ENCODE measurements at places on chromosomes 2 and 18.

- no peak for DNase-seq
Observed at GRCh38 chr2:64581777-64582539, 57.8 kb downstream of the AFTPH start.

GRCh38 chr2:130135692-130136541 is 6.9 kb upstream of the POTEF start:
- DNase-seq: no peak

DNA sequence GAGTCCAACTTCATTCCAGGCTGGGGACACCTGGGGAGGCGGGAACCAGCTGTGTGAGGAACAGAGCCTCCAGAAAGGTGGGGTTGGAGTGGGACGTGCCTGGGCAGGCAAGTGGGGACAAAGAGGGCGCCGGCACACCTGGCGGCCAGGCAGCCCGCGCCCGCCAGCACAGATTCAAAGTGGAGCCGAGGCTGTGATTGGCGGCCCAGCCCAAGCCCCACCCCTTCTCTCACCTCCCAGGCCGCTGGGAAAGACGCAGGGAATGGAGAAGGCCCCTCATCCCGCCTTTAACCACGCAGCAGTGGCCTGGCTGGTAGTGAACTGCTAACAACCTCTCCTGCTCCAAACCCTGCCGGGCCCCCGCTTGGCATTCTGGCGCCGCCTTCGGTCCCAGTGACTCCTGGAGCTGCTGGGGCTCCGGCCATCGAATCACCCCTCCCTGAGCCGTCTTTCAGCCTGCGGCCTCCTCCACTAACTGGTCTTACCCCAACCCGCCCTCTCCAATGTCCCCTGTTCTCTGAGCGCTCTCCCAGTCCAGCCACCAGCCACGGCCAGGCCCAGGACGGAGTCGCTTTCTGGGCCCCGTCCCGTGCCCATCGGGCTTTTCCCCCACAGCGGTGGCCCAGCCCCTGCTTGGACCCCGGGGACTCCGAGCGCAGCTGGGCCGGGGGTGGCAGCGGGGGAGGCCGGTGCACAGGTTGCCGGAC is 27.9 kb upstream of the PTMA start:
- no peak for DNase-seq

- no peak for DNase-seq
Observed at GRCh38 chr2:10623776-10624175, 66.0 kb downstream of the NOL10 start.

DNA sequence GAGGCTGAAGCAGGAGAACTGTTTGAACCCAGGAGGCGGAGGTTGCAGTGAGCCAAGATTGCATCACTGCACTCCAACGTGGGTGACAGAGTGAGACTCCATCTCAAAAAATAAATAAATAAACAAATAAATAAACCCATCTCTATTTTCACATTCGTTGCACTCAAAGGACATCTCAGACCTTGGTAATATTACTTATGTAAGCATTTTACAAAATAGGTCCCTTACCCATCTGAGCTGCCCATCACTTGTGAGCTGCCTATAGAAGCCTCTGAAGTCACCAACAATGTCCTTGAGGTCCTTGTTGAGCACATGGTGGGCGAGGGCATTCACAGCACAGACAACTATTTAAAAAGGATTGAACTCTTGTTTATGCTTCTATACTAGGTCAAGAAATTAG is 15.4 kb downstream of the ENOSF1 start:
- no peak for DNase-seq

DNA sequence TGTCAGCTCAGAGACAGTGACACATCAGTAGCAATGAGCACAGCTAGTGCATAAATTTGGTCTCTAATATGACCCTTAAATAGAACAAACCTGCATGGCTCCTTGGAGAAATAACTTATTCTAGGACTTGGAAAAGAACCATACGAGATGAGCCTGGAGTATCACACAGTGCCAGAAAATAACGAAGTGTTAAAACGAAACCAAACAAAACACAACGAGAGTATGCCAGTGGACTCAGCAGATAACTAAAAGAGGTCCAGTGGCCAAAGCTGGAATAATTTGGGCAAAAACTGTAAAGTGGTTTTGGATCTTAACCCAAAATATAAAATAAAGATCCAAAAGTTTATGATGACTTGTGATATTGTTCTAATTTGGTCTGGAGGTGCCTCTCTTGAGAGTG is 1599.0 kb upstream of the LRRTM1 start:
- no peak for DNase-seq

GRCh38 chr2:144548532-144549191 is 28.7 kb upstream of the ZEB2 start:
- no peak for DNase-seq

DNA sequence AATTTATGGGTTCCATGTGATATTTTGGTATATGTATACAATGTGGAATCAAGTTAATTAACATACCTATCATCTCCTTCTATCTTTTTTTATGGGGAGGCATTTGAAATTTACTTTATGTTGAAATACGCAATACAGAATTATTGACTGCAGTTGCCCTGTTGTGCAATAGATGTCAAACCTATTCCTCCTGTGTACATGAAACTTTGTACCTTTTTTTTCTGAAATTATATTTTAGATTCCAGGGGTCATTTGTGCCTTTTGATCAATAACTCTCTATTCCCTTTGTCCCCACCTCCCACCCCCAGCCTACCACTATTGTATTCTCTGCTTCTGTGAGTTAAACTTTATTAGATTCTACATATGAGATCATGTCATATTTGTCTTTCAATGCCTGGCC is 369.9 kb downstream of the FSIP2 start:
- DNase-seq: no peak

- DNase-seq: no peak
Observed at GRCh38 chr2:239152916-239153305, 247.9 kb downstream of the HDAC4 start.

DNA sequence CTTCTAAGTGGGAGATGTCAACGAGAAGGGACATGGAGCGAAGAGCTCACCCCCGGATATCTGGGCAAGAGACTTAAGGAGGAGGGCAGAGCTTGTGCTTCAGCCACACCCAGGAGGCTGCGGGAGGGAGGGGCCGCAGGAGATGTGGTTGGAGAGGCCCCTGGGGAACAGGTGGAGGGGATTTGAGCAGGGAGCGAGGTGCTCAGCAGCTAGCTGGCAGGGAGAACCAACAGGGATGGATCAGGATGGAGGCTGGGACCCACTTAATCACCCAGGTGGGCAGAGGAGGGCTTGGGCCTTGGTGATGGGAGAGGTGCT is 78.3 kb downstream of the MBP start:
- no peak for DNase-seq

DNA sequence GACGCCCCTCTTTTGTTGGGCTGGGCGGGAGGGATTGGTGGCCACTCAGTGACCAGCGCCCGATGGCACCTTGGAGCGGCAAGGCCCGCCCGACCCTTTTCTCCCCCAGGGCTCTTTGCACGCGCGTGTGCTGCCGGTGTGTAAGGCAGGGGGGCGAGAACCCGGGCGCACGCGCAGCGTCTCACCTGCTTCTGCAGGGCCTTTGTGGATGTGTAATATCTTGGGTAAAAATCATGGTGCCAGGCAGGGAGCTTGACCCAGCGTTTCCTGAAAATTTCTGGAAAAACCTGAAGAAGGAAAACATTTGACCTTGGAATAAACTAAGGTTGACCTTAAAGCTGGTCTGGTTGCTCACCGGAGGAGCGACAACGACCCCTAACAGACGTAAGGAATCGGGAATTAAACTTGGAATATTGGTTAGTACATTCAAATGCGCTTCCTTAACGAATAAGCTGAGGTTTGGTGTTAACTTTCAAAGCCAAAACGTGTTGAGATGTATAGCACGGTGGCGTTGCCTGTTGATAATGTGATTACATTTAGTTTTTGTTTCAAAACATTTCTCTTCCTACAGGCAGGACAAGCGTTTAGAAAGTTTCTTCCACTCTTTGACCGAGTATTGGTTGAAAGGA is 438 bp downstream of the HSPE1 start:
- DNase-seq: no peak

- DNase-seq: no peak
Observed at GRCh38 chr18:3380384-3380961, 69.5 kb upstream of the TGIF1 start.

DNA sequence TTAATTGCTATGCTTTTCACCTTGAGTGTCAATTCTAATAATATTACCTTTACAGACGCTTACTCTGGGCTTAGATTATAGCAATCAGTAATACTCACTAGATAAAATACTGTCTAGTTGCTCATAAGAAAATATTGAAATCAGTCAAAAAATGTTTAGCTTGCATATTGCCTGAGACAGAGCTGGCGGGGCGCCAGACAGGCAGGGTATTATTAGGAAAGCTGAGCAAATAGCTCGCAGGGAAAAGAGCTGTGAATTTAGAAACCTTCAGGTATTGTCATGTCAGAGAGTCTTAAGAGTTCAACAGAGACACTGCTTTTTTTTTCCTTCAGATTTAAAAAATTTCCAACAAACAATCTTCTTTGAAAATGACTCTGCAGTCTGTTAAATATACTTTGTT is 118.4 kb downstream of the MEIS1 start:
- DNase-seq: peak; percentile 10

- DNase-seq: no peak
Observed at GRCh38 chr2:98502556-98503335, 58.1 kb downstream of the INPP4A start.

DNA sequence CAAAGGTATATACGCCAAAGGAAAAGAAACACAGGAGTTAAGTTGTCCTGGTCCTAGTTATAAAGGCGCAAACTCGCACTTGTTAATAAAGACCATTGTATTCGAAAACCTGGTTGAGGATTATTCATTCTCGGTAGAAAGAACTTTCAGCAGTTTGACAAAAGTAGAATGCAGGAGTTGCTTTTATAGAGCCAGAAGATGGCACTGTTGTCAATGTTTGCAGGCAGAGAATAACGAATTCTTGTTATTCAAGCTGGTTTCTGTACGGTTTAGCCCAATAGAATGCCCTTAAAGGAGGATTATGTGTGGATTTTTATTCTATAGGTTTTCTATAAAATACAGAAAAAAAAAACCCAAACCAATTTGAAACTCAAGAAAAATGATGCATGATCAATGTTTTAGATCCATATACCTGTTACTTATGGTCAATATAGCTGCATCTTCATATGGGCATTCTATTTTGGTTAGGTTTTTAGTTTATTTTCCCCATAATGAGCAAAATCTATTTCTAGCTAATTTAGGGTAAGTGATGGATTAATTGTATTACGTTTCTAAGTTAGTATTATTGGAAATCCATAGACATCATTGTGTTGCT is 510.3 kb downstream of the PLCL1 start:
- peak; percentile 42 for DNase-seq

- DNase-seq: no peak
Observed at GRCh38 chr2:159713631-159714246, 1.4 kb downstream of the MARCHF7 start.

DNA sequence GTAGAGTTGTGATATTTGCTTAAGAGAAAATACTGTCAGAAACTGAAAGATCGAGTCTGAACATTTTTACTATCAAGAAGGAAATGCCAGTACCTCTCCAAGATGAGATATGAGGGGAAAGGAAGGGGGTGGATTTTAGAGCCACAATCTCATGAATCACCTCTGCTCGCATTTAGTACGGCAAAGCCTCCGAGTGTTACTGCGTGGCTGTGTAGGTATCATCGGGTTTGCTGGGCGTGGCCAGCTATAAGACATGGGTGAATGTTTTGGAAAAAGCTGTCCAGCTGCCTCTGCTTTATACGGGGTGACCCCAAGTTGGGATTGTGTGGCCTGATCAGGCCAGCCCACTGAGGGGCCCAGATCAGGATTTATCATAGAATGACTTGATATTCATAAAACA is 826.4 kb downstream of the SOCS6 start:
- no peak for DNase-seq

DNA sequence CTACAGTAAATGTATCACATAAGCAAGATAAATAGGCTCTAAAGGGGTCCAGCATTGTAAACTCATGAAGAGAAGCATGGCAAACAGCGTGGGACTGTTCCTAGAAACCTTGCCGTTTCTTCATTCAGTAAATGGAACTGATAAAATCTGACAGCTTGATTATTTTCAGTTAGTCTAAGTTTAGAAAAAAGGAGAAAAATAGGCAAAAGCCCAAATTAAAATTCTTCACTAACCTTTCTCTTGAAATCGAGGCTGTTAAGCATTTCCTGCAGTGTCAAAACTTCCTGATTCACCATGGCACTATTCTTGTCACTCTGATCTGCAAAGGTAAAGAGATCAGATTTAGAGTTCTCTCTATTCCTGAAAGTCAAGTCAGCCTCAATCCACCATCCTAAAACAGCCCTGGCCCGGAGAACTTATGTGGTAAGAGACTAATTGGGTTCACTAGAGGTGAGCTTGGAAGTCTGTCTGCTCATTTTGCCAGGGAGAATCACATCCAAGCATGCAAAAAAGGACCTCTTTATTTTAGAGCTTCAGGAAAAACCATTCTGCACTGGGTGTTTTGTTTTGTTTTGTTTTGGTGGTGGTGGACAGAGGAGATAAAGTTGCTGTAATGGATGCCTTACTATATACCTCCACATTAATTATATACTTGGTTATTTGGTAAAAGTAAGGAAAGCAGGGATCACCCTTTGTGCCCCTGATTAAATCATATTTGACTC is 52.4 kb upstream of the STAT1 start:
- no peak for DNase-seq

GRCh38 chr2:180969124-180969523 is 11.3 kb upstream of the UBE2E3 start:
- no peak for DNase-seq

DNA sequence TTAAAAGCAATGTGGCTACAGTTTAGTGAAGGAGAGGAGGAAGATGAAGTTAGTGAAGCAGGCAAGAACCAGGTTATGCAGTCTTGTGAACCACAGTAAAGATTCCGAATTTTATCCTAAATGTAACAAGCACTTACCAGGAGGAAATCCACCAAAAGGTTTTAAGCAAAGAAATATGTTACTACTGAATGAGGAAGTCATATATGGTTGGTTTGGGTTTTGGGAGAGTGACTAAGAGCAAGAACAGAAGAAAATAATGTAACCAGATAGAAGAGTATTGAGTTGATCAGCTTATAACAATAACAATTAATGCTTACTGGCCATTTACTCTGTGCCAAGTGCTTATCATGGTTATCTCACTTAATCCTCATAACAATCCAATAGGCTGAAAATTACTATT is 1.9 kb downstream of the USP37 start:
- peak; percentile 36 for DNase-seq

GRCh38 chr2:19799881-19800780 is 101.7 kb downstream of the TTC32 start:
- DNase-seq: no peak

GRCh38 chr2:127701651-127702394 is 526 bp downstream of the SFT2D3 start:
- DNase-seq: peak; percentile 93

DNA sequence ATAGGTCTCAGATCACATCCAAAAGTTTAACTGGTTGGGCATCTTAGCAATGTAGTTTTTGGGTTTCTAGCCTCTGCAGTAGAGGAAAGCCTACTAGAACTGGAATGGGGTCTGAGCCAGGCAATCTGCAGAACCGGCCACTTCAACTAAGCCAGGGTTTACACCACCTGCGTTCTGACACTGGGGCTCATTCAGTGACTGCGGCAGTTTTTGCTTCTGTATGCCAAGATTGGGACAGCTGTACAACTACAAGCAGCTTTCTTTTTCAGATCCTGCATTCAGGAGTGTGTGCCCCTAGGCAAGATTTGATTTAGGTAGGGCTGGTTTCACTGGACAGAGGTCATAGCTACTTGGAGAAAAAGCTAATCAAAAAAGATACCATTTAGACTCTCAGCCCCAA is 43.7 kb upstream of the IGFBP5 start:
- DNase-seq: no peak

Data from suppressor macrophage (primary cell).